ENCODE measurements at places on chromosomes 12 and 14. TPM values are rescaled to one million over a fixed set of nuclear protein-coding genes. Genes with fewer than 3 reads are reported as not detected.

Gene HAL
- total RNA-seq = 0.33 TPM

Gene MGP
- 55.5 TPM for total RNA-seq

Gene PTHLH
- total RNA-seq = 200 TPM

Gene KLHL33
- total RNA-seq = not detected

Data from mammary epithelial cell (primary cell).